ENCODE measurements at places on chromosomes 2 and 18. TPM values are rescaled to one million over a fixed set of nuclear protein-coding genes. Genes with fewer than 3 reads are reported as not detected.

MEP1B gene
- not detected for total RNA-seq

YES1 gene
- 31.3 TPM for total RNA-seq

DCDC2C gene
- total RNA-seq = 4.6 TPM

CLHC1 gene
- 11.9 TPM for total RNA-seq

DNA sequence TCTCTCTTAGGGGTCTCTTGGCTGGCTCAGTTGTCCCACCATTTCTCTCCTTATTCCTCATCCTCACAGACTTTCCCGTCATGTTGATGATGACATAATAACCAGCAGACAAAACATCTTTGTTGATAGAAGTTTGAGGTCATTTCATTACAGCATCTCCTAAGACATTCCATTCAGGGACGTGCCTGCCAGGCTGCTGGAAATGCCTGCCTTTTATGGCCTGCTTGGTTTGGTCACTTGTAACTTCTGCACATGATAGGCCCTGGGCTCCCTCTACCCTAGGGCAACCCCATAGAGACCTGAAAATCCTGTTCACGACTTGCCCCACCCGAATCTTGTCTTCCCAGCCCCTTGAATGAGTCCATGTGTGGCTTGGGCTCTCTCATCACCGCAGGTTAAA is 81.7 kb downstream of the SDC1 start:
- no peak for DNase-seq

DNA sequence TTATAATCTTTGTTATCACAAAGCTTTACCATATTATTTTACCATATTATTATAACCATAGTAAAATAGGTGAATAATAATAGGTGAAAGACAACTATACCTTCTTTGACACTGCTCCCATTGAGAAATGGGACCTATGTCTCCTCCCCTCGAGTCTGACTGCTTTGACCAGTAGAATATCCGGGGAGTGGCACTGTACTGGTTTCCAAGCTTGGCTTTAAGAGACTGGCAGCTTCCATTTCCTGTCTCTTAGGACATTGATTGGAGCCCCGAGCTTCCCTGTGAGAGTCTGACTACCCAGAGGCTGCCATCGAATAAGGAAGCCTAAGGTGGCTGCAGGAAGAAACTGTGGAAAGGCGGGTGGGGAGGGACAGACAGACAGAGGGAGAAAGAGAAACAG is 40.1 kb upstream of the PLEKHM3 start:
- DNase-seq = no peak

DNA sequence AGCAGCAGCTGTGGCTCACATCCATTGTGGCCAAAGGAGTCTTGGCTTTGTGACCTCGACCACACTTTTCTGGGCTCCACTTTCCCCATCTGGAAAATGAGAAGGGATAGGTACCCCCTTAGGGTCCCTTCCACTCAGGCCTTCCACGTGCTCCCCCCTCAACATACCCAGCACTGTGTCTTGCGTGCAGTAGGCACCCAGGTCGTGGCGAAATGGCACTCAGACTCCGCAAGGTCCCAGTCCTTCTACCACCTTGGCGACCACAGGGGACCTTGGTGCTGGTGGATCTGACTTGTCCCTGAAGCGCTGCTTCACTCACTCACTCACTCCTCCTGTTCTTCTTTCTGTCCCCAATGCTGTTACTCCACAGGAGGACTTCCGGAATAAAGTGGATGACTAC is 19.9 kb upstream of the SCLY start:
- DNase-seq = peak; percentile 49

DNA sequence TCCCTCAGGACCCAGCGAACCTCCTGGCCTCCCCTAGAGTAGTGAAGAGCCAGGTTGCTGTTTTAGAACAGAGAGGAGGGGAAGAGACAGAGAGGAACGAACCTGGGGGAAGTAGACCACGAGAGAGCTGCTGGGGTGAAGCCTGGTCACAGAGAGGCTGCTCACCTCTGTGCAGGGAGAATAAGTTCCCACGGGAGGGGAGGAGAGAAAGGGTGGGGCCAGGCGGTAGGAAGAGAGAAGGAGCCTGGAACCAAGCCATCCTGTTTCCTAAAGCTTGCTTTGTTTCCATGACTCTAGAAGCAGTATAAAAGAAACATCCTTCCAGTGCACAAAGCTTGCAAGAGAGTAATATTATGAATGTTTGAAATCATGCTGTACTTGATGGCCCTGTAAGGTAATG is 147.9 kb downstream of the MYT1L start:
- DNase-seq = no peak

GRCh38 chr2:59754011-59754735 is 799.3 kb downstream of the BCL11A start:
- no peak for DNase-seq

DNA sequence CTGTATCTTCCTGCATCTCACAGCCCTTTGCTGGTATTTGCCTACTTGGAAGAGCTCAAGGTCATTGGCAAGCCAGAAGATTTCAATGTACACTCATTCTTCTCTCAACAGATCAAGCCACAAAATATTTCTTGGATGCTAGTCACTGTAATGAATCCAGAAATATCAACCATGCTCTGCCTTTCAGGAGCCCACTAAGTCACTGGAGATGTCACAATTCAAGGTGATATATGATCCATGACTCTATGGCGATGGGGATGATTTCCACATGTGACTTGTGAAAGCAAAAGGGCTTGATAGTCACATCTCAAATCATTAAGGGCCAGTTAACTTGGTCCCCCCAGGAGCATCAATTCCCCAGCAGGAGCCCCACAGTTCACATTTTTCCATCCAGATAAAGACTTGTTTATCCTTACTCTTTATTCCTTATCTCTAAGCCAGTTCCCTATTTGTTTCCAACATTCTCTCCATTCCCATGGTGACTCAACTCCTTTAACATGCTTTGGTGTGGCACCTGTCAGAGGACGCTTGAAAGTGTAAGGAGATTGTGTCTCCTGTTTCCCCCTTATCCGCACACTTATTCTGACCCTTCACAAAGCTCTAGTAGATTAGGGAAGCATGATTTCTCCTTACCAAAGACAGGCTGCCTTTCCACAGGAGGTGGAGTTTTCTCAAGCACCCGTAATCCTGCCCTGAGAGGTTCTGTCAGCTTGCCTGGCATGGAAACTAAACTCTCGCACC is 15.8 kb downstream of the PKDCC start:
- no peak for DNase-seq

GRCh38 chr2:24329700-24330099 is 30.6 kb downstream of the ITSN2 start:
- DNase-seq = no peak

GRCh38 chr2:99864561-99865553 is 277.5 kb downstream of the AFF3 start:
- DNase-seq = no peak

DNA sequence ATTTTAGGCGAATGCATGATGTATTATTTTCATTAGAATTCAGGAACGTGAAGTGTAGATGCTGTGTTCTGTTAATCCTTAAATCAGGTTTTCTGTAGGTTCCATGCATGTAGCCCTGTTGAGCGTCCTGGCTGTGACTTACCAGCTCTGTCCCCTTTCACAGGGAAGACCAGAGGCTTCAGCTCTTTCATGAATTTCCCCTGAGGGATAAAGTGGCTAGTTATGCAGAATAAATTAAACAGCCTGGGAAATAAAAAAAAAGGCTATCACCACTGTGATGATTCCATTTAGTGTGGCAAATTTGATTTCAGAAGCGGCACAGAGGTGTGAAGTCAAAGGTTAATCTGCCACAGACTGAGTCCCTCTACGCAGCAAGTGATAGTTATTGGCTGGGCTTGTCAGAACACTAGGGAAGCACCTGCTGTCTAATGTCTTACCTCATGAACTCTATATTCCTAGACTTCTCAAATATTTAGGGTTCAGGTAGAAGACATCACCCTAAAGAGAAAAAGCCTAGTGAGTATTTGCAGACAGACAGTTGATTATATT is 61.6 kb upstream of the LINC00305 start:
- no peak for DNase-seq

DNA sequence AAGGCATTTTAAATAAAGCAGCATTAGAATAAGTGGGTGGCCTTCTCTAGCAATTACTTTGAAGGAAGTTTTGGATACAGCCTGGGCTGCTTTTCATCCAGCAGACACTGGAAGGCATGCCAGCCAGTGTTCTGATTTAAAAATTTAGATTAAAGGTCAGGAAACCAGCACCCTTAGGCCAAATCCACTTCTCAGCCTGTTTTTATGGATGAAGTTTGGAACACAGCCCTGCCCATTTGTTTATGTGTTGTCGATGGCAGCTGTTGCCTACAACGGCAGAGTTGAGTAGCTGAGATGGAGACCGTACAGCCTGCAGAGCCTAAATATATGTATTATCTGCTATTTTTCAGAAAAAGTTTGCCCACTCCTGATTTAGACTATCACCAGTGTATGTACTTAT is 313.6 kb upstream of the ACVR2A start:
- no peak for DNase-seq

DNA sequence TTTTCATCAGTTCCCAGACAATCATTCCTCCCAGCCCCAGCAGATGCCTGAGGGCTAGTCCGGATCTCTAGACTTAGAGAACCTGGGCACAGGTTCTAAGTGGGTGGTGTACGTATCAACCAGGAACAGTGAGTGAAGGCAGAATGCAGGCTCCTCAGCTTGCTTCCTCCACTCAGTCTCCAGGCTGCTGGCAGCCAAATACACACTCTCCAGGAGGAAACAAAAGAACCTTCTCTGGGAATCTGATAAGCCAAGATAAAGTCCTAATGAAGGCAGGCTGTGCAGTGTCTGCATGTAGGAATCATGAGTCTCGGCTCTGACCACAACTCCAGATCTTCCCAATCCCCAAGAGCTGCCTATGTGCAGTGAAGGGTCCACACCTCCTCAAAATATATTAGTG is 245.7 kb downstream of the SP3 start:
- DNase-seq = no peak

DNA sequence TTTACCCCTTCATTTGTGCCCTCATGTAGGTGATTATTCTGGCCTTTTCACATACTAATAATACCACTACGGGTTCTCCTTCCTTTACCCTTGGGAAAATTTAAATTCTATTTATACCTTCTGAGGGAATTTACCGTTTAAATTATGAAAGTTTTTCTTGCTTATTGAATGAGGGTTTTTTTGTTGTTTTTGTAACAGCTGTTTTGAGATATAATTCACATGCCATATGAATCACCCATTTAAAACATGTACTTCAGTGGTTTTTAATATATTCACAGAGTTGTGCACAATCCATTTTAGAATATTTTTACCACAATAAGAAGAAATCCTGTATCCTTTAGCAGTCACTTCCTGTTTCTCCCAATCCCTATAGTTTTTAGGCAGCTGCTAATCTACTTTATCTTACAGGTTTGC is 54.7 kb downstream of the EML4 start:
- DNase-seq = no peak

Data from sciatic nerve (tissue), 2 donors.